ENCODE measurements at places on chromosomes 6 and 20. TPM values are rescaled to one million over a fixed set of nuclear protein-coding genes. Genes with fewer than 3 reads are reported as not detected.
A peak's percentile ranks its signal among the peaks of the same experiment; 100 is the strongest.

CST8 gene
- not detected for total RNA-seq

GRCh38 chr6:84908304-84908904 is 144.0 kb upstream of the TBX18 start:
- no peak overlapping the region for H3K27ac ChIP-seq
- DNase-seq, result no peak
- H3K27me3 ChIP-seq, result no peaks in the 10 kb centered on the region
- no peaks in the 10 kb centered on the region for H3K36me3 ChIP-seq

C20orf141 gene
- total RNA-seq, result not detected

DNA sequence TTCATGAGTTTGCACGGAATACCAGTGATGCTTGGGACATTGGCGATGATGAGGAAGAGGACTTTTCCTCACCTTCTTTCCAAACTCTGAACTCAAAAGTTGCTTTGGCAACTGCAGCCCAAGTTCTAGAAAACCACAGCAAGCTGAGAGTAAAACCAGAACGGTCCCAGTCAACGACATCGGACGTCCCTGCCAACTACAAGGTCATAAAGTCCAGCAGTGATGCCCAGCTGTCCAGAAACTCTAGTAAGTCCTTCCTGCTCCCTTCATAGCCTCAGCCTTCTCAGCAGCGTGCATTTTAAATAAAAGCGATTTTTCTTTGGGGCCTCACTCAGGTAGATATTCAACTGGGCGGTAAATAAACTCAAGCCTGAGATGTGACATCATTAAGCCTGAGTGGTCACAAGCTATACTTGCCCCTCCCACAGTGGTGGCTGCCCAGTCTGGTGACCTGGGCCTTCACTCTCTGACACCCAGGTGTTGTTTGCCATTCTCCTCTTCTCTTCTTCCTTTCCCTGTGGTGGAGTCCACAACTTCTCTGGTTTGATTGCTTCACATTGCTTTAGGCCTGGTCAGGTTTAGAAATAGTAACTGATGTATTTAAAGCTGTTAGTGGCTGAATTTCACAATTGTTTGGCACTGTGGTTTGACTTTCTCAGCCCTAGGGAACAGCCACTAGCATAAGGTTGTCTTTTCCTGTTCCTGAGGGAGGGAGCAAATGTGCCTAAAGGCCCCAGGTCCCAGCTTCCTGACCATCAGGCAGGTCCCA is 21.6 kb upstream of the TMEM217 start:
- H3K27me3 ChIP-seq, result no peaks in the 10 kb centered on the region
- no peak overlapping the region for H3K27ac ChIP-seq
- no peaks in the 10 kb centered on the region for H3K36me3 ChIP-seq
- no peak overlapping the region for H3K4me3 ChIP-seq
- no peak for DNase-seq

- H3K4me1 ChIP-seq, result no peaks in the 10 kb centered on the region
- H3K27ac ChIP-seq, result no peak overlapping the region
- peaks cover 4% of the 10 kb centered on the region for H3K27me3 ChIP-seq
Observed at GRCh38 chr20:57450419-57450818, 59.2 kb downstream of the RBM38 start.

DNA sequence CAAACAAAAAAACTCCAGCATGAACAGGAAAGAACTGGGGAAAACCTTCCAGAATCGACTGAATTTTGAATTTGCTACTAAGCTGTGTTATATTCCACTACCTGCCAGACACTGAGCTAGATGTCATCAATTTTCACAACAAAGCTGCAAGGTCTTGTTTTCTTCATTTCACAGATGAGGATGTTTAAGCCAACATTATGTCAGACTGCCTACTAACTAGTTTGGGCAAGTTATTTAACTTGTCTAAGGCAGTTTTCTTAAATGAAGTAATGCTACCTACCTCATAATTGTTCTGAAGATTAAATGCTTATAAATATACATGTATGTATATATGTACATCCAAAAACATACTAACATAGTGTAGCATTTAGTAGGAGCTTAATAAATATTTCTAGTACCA is 144.4 kb downstream of the MMS22L start:
- H3K27ac ChIP-seq, result no peak overlapping the region
- no peaks in the 10 kb centered on the region for H3K27me3 ChIP-seq
- H3K4me3 ChIP-seq, result no peak overlapping the region
- DNase-seq, result no peak

DNA sequence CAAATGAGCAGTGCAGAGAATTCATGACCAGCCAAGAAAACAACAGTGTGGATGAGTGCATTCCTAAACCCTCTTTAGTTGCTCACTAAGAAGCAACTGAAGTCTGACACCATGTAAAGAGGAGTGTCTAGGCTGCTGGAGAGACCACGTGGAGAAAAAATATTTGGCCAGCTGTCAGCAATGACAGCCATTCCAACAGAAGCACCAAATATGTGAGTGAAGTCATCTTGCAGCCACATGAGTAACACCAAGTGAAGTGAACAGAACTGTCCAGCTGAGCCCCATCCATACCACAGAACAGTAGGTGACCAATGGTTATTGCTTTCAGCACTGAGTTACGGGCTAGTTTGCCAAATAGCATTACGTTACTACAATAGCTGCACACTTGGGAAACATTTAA is 89.4 kb downstream of the TBXT start:
- H3K36me3 ChIP-seq, result no peaks in the 10 kb centered on the region
- H3K27me3 ChIP-seq, result no peaks in the 10 kb centered on the region
- DNase-seq, result no peak
- no peak overlapping the region for H3K27ac ChIP-seq
- H3K4me1 ChIP-seq, result no peaks in the 10 kb centered on the region
- no peak overlapping the region for H3K4me3 ChIP-seq

ADGRG6 gene
- 59.5 TPM for total RNA-seq

DNA sequence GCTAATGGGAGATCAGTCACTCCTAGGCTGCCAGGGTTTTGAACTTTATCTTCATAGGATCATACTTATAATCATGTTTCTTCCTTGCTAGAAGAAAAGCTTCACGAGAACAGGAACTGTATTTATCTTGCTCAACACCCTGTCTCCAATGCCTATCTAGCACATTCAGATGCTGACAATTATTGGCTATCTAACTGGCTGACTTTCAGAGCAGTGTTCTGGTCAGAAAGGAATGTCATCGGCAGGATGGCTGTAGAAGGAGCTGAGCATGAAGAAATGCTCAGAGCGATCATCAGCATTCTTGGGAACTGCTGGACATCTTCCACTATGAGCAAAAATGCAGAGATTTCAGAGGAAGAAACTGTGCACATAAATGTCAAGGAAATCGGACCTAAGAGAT is 628.0 kb upstream of the NRSN1 start:
- peak; percentile 3 for DNase-seq
- H3K27ac ChIP-seq, result no peak overlapping the region
- H3K27me3 ChIP-seq, result no peaks in the 10 kb centered on the region
- H3K4me3 ChIP-seq, result no peak overlapping the region
- H3K36me3 ChIP-seq, result no peaks in the 10 kb centered on the region

DNA sequence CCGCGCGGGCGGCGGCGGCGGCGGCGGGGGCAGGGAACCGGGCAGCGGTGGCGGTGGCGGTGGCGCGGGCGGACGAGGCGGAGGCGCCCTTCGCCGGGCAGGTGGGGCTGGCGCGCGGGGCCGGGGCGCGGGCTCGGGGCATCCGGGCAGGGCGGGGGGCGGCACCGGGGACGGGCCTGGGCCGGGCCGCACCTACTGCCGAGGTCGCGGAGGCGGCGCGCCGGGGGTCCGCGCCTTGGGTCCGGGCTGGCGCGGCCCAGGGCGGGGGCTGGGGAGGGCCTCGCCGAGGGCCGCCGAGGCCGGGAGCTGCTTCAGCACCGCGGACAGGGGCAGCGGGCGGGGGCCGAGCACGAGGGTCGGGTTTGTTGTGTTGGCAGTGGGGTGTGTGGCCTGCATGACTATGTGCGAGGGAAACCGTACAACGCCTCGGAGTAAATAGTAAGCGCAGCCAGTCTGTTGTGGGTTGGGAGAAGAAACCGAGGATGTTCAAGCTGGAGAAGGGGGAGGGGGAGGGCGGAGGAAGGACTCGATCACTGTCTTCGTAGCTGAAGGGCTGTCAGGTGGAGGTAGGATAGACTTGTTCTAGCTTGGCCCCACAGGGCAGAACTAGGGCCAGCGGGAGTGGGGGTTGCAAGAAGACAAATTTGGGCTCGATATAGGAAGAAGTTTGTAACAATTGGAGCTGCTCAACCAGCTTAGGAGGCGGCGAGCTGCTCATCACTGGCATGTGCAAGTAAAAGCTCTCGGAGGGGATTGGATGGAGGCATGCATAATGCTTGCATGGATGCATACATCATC is 593 bp downstream of the MMP24 start:
- H3K4me1 ChIP-seq, result no peaks in the 10 kb centered on the region
- no peak overlapping the region for H3K27ac ChIP-seq
- DNase-seq, result peak; percentile 78
- no peaks in the 10 kb centered on the region for H3K36me3 ChIP-seq
- H3K27me3 ChIP-seq, result peaks cover 50% of the 10 kb centered on the region
- no peak overlapping the region for H3K4me3 ChIP-seq

WFDC11 gene
- not detected for total RNA-seq

GRCh38 chr6:125584468-125584939 is 164.9 kb upstream of the HEY2 start:
- peaks cover 11% of the 10 kb centered on the region for H3K4me1 ChIP-seq
- H3K27me3 ChIP-seq, result no peaks in the 10 kb centered on the region
- H3K4me3 ChIP-seq, result no peak overlapping the region
- H3K27ac ChIP-seq, result peak overlapping the region; percentile 47

GRCh38 chr6:87798393-87799278 is 96.6 kb upstream of the AKIRIN2 start:
- H3K27ac ChIP-seq, result peak overlapping the region; percentile 21
- H3K36me3 ChIP-seq, result no peaks in the 10 kb centered on the region
- no peaks in the 10 kb centered on the region for H3K27me3 ChIP-seq
- H3K4me1 ChIP-seq, result no peaks in the 10 kb centered on the region
- peak; percentile 36 for DNase-seq

TMEM200A gene
- total RNA-seq, result 28.5 TPM

TRIM10 gene
- 0.12 TPM for total RNA-seq

- no peak overlapping the region for H3K4me3 ChIP-seq
- H3K4me1 ChIP-seq, result no peaks in the 10 kb centered on the region
- no peaks in the 10 kb centered on the region for H3K36me3 ChIP-seq
- H3K27ac ChIP-seq, result no peak overlapping the region
- DNase-seq, result no peak
Observed at GRCh38 chr6:121748850-121749249, 313.4 kb downstream of the GJA1 start.

DNA sequence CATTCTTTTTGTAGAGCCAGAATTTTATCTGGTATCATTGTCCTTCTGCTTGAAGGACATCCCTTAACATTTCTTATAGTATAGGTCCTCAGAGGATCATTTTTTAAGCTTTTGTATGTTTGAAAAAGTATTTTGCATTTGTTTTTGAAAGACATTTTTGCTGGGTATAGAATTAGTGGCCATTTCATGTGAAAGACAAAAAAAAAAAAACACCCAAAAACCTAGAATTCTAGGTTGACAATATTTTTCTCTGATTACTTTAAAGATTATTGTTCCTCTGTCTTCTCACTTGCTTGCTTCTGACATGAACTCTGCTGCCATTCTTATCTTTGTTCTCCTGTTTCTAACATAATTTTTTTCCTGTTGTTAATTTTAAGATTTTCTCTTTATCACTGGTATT is 75.7 kb upstream of the SLC22A16 start:
- no peaks in the 10 kb centered on the region for H3K4me1 ChIP-seq
- H3K36me3 ChIP-seq, result no peaks in the 10 kb centered on the region
- no peak overlapping the region for H3K4me3 ChIP-seq
- H3K27ac ChIP-seq, result no peak overlapping the region
- no peaks in the 10 kb centered on the region for H3K27me3 ChIP-seq

WFDC8 gene
- total RNA-seq, result not detected

KIFC1 gene
- total RNA-seq, result 12.7 TPM

PPP1R10 gene
- total RNA-seq, result 34.5 TPM

DNA sequence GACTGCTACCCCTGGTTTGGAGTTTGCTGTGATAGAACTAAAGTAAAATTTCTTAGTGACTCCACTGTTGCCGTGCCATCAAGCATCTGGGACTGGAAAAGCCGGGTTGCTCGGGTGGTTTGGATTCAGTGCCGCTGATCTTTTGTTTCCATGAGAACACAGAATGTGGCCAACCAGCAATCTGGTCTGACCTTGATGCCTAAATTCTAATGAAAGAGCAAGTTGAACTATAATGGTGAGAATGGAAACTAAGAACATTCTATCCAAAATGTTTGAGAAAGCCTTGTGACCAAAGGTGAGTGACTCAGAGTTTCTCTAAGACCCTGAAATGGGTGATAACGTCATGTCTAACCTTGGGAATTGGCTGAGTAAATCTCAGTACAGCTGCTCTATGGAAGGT is 9.9 kb upstream of the PI16 start:
- H3K27me3 ChIP-seq, result no peaks in the 10 kb centered on the region
- H3K27ac ChIP-seq, result no peak overlapping the region
- no peak overlapping the region for H3K4me3 ChIP-seq
- no peaks in the 10 kb centered on the region for H3K36me3 ChIP-seq
- no peak for DNase-seq

- no peaks in the 10 kb centered on the region for H3K36me3 ChIP-seq
- H3K27me3 ChIP-seq, result no peaks in the 10 kb centered on the region
- no peak for DNase-seq
- H3K4me3 ChIP-seq, result no peak overlapping the region
- H3K4me1 ChIP-seq, result no peaks in the 10 kb centered on the region
- H3K27ac ChIP-seq, result no peak overlapping the region
Observed at GRCh38 chr6:118755941-118756646, 104.7 kb upstream of the CEP85L start.

- DNase-seq, result no peak
- no peak overlapping the region for H3K4me3 ChIP-seq
- H3K36me3 ChIP-seq, result no peaks in the 10 kb centered on the region
- no peaks in the 10 kb centered on the region for H3K27me3 ChIP-seq
- no peaks in the 10 kb centered on the region for H3K4me1 ChIP-seq
- H3K27ac ChIP-seq, result no peak overlapping the region
Observed at GRCh38 chr6:20409427-20409971, 7.8 kb downstream of the E2F3 start.

- no peaks in the 10 kb centered on the region for H3K27me3 ChIP-seq
- no peak overlapping the region for H3K27ac ChIP-seq
- no peaks in the 10 kb centered on the region for H3K36me3 ChIP-seq
- H3K4me1 ChIP-seq, result peaks cover under 1% of the 10 kb centered on the region
Observed at GRCh38 chr6:168623736-168624135, 182.8 kb downstream of the SMOC2 start.

SOX18 gene
- not detected for total RNA-seq

DNA sequence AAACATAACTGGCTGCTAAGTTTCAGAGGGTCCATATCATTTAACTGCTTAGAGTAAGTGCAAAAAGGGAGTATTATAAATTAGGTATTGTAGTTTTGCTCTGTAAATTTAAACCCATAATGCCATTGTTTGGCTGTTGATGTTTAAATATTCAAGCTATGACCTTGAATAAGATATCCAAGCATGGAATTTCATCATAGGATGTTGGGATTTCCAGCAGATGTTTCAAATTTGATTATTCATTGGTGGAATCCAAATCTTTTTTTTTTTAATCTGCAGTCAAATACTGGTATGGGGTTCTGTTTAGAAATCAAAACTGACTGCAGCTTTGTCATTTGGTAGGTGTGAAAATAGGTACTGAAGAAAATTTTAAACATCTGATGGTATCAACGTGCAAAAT is 161.0 kb downstream of the KHDC1L start:
- no peaks in the 10 kb centered on the region for H3K4me1 ChIP-seq
- H3K36me3 ChIP-seq, result no peaks in the 10 kb centered on the region
- no peak for DNase-seq

GRCh38 chr20:9363673-9364072 is 150.7 kb upstream of the LAMP5 start:
- peak; percentile 11 for DNase-seq
- H3K36me3 ChIP-seq, result no peaks in the 10 kb centered on the region
- H3K27me3 ChIP-seq, result no peaks in the 10 kb centered on the region

ANKRD66 gene
- not detected for total RNA-seq

GRCh38 chr20:31723069-31723318 is 326 bp upstream of the BCL2L1 start:
- no peaks in the 10 kb centered on the region for H3K36me3 ChIP-seq
- no peak for DNase-seq
- H3K4me1 ChIP-seq, result peaks cover 30% of the 10 kb centered on the region
- H3K4me3 ChIP-seq, result peak overlapping the region; percentile 47

DLK2 gene
- total RNA-seq, result 0.33 TPM
